Activated CD8-positive, alpha-beta memory T cell treated with anti-CD3 and anti-CD28 coated beads, Interleukin-2, amount 10 ng/mL, durations not matched to agents 7 days and 5 days (primary cell): ENCODE measurements at places on chromosomes 7 and 10. TPM values are rescaled to one million over a fixed set of nuclear protein-coding genes. Genes with fewer than 3 reads are reported as not detected.

GRCh38 chr7:144830811-144831210, 5.0 kb downstream of the TPK1 start:
- no peak for DNase-seq

DNA sequence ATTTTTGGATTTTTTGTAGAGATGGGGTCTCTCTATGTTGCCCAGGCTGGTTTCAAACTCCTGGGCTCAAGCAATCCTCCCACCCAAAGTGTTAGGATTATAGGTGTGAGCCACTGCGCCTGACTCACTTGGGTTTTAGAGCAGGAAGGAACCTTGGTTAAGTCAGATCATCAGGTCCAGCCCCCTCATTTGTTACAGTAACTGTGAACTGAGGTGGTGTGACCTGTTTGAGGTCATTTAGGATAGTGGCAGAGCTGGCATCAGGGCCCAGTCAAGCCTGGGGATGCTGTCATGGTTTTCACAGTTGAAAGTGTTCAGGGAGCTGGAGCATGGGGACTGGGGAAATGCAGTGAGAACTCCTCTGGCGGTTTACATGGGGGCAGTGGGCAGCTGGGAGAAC, 159.6 kb downstream of the TAX1BP1 start:
- peak; percentile 67 for DNase-seq

The HIBADH gene
- total RNA-seq, result 15.8 TPM

The PFKFB3 gene
- total RNA-seq, result 57.1 TPM

DNA sequence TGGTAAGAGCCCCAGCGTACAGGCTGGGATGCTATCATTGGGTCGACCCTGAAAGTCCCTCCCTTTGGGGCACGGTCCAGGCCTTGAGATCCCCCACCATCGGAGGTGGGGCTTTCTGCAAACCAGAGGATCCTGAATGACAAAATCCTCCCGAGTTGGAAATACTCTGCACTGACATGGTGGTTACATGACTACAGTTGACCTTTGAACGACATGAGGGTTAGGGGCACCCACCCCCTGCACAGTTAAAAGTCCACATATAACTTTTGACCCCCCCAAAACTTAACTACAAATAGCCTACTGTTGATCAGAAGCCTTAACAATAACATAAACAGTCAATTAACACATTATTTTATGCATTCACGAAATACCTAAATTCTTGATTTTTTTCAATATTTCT, 13.1 kb downstream of the HSPA12A start:
- DNase-seq, result no peak

- DNase-seq, result no peak
These were observed 128.3 kb downstream of the ADARB2 start for GRCh38 chr10:1608851-1609647.

- no peak for DNase-seq
These were observed 9.4 kb upstream of the RFC2 start for GRCh38 chr7:74263399-74264120.

DNA sequence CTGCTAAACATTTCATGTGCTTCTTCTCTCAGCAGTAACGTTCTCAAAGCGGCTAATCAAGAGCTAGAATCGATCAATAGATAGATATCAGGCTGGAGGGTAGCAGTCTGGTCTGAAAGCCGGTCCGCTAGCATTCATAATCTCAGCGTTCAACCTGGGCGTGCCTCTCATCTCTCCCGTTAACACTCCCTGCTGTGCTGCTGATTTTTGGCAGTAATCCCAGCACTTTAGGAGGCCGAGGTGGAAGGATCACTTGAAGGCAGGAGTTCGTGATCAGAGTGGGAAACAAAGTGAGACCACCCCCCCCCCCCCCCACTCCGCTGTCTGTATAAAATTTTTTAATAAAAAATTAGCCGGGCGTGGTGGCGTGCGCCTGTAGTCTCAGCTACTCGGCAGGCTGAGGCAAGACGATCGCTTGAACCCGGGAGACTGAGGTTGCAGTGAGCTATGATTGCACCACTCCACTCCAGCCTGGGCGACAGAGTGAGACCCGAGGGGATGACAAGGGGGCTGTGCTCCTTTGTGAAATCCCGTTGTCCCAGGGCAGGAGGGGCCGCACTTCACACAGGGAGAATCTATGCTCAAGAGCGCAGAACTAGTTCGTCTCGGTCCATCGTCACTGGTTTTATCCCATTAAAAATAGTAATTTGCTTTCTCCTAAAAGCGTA, 624 bp upstream of the CEP55 start:
- DNase-seq, result peak; percentile 47

The HOXA2 gene
- total RNA-seq, result not detected

GRCh38 chr10:114917927-114918672, 19.9 kb upstream of the TRUB1 start:
- DNase-seq, result no peak

DNA sequence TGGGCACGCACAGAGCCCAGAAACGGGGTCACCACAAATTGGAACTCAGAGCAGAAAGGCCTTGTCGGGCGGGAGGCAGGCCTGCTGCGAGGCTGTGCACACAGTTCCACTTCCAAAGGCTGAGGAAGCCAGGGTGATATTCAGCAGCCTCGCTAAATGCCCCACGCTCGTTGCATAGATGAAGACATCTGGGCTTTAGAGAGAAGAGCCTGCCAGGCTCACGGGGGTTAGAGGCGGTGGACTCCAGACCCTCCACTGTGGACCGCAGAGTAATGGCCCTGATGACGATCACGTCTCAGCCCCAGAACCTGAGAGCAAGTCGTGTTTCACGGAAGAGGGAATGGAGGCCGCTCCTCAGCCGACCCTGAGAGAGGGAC, 104.2 kb downstream of the DNAJB6 start:
- peak; percentile 32 for DNase-seq

DNA sequence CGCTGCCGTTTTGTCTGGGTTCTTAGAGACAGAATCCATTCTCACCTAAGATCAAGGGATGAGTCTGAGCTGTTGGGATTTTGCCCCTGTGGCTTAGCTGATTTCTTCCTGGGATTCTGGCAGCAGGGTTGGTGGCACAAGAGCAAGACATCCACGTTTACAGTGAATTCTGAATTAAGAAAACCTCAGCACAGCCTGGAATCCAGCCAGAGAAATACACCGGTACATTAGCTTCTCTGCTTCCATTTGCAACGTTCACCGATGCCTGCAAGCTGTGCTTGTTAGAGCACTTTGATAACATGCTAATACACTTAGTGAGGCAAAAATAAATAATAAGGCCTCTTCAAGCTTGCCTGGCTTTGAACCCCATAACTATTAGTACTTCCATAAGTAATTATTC, 569.8 kb downstream of the CALN1 start:
- DNase-seq, result no peak

GRCh38 chr7:1939434-1940401, 269.6 kb downstream of the ELFN1 start:
- DNase-seq, result peak; percentile 60

DNA sequence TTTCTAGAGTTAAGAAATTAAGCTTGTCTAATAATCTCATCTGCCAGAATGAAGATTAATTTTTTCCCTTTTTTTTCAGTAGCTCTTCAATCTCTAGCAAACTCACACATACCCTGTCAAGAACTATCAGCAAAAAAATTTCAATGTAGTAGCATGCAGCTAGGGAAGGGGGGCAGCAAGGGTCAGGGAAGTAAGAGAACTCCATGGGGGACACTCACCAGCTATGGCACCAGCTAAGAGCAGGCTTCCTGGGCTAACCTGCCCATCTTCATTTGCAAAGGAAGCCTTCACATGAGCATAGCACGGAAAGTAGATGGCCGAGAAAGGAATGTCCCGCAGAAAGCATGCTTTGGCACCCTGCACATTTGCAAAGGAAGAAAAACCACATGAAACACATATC, 190.4 kb downstream of the SLC25A13 start:
- DNase-seq, result no peak

The HIF1AN gene
- total RNA-seq, result 53.6 TPM

The MNX1 gene
- total RNA-seq, result not detected
